Progenitor cell of endocrine pancreas (in vitro differentiated cells): ENCODE measurements at places on chromosomes 2 and 18. TPM values are rescaled to one million over a fixed set of nuclear protein-coding genes. Genes with fewer than 3 reads are reported as not detected.

- H3K4me1 ChIP-seq: peaks cover 3% of the 10 kb centered on the region
- no peaks in the 10 kb centered on the region for H3K27me3 ChIP-seq
These were observed 20.3 kb upstream of the ASXL3 start for GRCh38 chr18:33557706-33558105.

GRCh38 chr2:9030841-9031240 lies 27.4 kb upstream of the MBOAT2 start:
- no peak overlapping the region for H3K4me3 ChIP-seq
- no peaks in the 10 kb centered on the region for H3K27me3 ChIP-seq
- no peak for DNase-seq
- no peaks in the 10 kb centered on the region for H3K36me3 ChIP-seq
- H3K4me1 ChIP-seq: peaks cover 24% of the 10 kb centered on the region

- no peaks in the 10 kb centered on the region for H3K36me3 ChIP-seq
- no peak overlapping the region for H3K27ac ChIP-seq
- H3K4me3 ChIP-seq: no peak overlapping the region
These were observed 456.0 kb upstream of the ZEB2 start for GRCh38 chr2:144975881-144976280.

- no peak overlapping the region for H3K4me3 ChIP-seq
- no peak overlapping the region for H3K27ac ChIP-seq
- no peaks in the 10 kb centered on the region for H3K36me3 ChIP-seq
- peaks cover 29% of the 10 kb centered on the region for H3K4me1 ChIP-seq
- DNase-seq: no peak
- no peaks in the 10 kb centered on the region for H3K27me3 ChIP-seq
These were observed 112.5 kb downstream of the SMAD7 start for GRCh38 chr18:48838166-48838775.

The SERPINB3 gene
- total RNA-seq: not detected in 2 replicates

The CAPN14 gene
- total RNA-seq: 0.50 and 0.73 TPM in 2 replicates

- DNase-seq: no peak
- H3K27me3 ChIP-seq: no peaks in the 10 kb centered on the region
- no peaks in the 10 kb centered on the region for H3K4me1 ChIP-seq
- H3K4me3 ChIP-seq: no peak overlapping the region
These were observed 99.8 kb downstream of the DIS3L2 start for GRCh38 chr2:232061265-232061664.

DNA sequence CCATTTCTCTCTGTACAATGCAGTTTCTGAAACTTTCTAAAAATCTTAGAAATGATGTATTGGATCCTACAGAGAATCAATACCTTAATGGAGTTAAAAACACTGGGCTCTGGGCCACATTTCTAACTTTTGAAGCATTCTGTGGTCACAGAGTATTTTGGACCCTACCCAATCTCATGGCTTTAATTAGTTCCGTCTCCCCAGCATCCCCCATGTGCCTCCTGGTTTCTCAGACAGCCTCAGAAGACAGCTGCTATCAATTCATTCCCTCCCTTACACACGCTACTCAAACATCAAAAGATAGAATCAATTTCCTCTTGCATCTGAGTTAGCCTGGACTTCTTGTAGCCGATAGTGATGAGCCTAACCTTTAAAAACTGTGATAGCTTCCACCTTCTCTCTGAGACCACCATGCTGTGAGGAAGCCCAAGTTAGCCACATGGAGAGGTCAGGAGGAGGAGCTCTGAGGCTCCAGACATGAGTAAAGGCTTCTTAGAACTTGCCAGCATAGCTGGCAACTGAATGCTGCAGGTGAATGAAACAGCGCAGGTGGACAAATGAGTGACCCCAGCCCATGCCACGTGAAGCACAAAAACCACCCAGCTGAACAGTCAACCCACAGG lies 10.4 kb downstream of the ADCY3 start:
- no peak overlapping the region for H3K4me3 ChIP-seq
- H3K27ac ChIP-seq: no peak overlapping the region
- peaks cover 12% of the 10 kb centered on the region for H3K36me3 ChIP-seq
- DNase-seq: no peak
- no peaks in the 10 kb centered on the region for H3K4me1 ChIP-seq
